Large intestine (tissue), 12 donors: ENCODE measurements at places on chromosomes 11 and 22.

GRCh38 chr11:1483445-1483961, 3.1 kb downstream of the MOB2 start:
- DNase-seq = no peak

DNA sequence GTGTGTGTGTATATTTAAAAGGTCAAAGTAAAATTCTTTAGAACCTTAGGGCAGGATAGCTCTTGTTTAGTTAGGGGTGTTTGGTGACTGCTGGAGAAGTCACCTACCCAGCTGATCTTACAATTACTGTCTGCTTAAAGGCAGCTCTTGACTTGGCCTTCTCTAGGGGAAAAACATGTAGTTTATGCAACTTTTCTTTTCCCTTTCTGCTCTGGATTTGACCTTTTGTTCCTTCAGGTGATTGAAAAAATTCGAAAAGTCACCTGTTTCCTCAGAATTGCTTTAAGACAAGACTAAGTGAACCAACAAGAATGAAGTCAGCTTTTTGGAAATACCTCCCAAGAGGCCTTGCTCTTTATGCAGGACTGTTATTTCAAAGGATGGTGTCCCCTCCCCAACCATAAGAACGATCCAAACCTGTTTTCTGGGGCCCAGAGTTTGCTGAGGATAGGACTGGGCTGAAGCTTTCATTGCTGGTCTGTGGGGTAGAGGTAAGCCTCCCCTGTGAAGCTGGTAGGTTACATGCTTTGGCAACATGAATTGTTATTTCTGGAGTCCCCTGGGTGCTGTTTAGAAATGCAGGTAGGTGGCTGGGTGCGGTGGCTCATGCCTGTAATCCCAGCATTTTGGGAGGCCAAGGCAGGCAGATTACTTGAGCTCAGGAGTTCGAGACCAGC, 111.2 kb downstream of the PTPRJ start:
- no peak for DNase-seq

DNA sequence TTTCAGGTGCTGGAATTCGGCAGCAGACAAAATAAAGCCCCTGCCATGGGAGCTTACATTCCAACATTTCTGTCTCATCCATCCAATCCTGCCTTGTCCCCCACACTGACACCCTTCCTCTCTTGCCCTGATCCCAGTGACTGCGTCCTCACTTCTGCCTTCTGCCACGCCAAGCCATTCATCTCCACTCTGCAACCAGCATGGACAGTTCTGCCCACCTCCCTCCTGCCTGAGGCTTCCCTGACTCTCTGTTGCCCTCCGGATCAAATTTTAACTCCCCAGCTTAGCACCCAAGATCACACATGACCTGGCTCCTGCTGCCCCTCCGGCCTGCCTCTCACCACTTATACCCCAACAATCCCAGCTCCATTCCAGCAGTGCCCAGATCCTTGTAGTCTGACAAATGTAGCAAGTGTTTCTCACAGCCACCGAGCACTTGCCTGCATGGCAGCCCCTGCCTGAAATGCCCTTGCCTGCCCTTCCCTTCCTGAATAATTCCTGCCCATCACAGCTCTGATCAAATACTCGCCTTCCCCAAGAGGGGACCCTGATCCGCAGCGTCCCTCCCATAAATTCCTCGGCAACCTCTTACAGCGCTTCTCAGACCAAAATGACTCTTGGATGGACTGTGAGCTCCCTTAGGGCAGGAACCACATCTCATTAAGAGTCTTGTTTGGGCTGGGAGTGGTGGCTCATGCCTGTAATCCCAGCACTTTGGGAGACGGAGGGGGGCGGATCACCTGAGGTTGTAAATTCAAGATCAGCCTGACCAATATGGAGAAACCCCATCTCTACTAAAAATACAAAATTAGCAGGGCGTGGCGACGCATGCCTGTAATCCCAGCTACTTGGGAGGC, 2.3 kb downstream of the ACTN3 start:
- DNase-seq = no peak

DNA sequence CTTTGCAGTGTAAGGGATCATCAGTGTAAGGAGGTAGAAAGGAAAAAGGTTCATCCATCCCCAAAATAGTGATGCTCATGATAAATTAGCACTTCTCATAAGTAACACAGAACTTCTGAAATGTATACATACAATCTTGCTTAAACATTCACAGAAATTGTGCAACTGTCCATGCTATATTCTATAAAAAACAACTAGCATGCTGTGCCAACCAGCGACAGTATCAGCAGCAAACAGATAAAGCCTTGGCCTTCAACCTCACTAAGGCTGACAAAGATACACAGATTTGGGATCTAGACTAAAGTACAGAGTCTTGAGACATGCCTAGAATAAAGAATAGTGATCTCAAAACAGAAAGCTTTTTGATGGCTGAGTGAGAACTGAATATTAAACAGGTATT, 74.1 kb upstream of the CHRM4 start:
- peak; percentile 67 for DNase-seq

GRCh38 chr11:73980001-73980961, 2.4 kb downstream of the UCP2 start:
- DNase-seq = peak; percentile 85

DNA sequence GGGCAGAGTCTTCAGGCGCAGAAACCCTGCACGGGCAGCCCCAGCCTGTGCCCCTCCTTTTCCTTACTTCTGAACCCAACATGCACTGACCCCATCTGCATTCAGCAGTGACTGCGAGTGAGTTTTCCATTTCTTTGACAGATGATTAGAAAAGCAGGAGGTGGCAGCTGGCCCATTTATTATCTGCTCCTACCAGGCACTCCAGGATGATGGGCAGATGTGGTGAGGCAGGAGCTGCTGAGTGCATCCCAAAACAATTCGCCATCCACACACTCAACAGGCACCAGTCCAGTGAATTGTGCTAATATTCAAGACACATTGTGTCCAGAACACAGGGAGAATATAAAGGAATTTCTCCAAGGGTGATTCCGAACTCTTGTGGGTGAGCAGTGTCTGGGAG, 208.5 kb downstream of the TENM4 start:
- no peak for DNase-seq

- DNase-seq = no peak
Observed at GRCh38 chr22:27603800-27604144, 197.8 kb downstream of the MN1 start.

DNA sequence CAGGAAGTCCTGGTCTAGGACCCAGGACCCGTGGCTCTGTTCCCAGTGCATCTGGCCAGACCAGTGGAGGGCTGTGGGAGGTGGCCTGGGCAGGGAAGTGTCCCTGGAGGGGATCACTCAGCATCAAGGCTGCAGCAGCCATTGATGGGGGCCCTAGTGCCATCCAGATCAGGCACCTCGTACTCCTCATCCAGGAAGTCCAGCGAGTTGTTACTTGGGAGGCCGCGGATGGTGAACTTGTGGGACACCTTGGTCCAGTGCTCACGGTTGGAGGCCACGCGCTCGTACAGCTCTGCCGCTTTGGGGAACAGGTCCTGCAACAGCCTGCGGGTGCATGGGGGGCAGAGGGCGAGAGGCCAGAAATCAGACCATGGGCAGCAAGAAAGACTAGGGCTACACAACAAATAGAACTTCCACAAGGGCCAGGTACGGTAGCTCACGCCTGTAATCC, 96.9 kb downstream of the PDE2A start:
- no peak for DNase-seq

GRCh38 chr11:17407575-17407974, 19.1 kb upstream of the KCNJ11 start:
- no peak for DNase-seq

DNA sequence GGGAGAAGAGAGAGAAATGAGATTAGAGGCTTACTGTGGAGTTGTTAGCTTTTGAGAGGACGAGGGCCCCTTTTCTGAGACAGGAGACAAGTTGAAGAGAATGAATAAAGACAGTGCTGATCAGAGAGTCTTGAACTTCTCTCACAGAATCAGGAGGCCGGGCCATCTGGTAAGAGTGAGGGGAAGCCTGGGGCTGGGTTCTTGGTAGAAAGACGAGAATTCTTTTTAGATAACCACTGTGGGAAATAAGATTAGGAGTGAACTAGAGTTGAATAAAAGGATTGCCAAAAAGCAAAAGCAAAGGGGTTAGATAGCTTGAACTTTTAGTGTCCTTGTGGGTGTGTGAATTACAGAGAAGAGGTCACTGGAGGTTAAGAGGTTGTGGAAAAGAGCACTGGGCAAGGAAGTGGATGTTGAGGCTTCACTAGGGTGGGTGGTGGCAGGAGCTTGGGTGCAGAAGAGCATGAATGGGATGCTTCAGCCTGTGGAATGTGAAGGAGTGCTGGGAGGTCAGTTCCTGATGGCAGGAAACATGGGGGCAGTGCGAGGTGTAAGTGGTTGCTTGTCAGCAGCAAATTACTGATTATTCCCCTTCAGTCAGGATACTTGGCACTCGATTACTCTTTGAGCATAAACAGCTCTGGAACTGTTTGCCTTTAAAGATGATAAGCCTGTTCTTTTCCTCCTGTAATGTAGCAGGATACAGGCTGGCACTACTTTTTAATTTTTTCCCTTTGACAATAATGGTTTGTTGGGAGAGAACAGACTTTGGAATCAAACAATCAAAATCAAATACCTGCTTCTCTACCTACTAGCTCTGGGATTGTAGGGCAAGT, 98.3 kb downstream of the ARHGAP42 start:
- no peak for DNase-seq

- DNase-seq = no peak
Observed at GRCh38 chr11:16843294-16843693, 104.8 kb downstream of the C11orf58 start.

DNA sequence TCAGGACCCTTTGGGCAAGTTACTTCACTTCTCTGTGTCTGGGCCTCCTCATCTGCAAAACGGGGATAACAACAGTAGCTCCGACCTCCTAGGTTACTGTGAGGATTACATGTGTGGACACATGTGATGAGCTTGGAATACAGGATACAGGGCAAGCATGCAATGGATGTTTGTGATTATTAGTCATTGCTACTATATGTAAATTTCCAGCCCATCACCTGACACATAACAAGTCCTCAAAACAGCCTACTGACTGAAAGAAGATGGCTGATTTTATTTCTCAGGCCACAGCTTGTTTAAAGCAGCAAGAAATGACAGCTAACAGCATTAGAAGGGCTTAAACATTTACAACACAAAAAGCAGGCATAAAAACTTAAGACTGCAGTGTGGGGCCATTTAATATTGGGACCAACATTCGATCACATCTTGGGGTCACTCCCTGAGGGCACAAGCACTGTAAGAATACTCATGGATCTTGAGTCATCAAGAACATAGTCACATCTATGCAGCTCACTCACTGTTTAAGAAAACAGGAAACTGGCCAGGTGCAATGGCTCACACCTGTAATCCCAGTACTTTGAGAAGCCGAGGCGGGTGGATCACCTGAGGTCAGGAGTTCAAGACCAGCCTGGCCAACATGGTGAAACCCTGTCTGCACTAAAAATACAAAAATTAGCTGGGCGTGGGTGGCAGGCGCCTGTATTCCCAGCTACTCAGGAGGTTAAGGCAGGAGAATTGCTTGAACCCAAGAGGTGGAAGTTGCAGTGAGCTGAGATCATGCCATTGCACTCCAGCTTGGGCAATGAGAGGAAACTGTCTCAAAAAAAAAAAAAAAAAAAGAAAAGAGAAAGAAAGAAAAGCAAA, 49.5 kb downstream of the ABTB2 start:
- DNase-seq = no peak

- DNase-seq = no peak
Observed at GRCh38 chr11:125408311-125408711, 87.8 kb downstream of the FEZ1 start.

DNA sequence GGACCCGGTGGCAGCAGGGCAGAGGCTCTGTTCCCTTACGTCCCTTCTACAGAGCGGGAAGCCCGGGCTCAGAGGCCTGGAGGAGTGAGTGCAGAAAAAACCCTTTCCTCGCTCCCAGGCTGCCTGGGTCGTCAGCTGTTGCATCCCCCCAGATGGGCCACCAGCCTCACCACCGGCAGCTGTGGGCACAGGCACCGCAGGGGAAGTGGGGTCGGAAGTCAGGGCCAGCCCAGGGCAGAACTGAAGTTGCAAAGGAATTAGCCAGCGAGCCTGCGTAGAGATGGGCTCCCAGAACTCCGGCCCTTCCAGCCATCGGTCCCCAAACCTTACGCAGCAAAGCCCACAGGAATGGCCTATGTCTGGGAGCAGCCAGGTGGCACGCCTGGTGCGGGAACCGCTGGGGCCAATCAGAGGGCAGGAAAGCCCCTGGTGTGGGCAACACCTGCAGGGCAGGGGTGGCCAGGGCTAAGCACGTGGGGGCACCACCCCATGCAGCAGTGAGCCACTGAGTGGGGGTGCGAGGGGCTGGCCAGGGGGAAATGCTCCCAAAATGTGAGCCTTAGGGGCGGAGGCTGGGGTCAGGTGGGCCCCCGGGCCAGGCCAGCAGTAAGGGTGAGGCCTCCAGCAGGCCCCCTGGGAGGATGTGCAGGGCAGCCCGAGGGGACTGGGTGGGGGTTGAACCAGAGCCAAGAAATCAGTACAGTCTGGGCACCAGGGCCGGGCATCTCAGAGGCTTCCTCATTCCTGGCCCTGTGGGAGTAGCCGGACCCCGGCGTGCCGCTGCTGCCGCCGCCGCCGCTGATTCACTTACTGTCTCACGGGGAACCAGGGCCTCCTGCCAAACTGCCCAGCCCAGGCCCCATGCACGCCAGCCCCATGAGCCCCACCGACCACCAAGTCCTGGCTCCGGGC, 58.2 kb downstream of the WNT7B start:
- DNase-seq = no peak

DNA sequence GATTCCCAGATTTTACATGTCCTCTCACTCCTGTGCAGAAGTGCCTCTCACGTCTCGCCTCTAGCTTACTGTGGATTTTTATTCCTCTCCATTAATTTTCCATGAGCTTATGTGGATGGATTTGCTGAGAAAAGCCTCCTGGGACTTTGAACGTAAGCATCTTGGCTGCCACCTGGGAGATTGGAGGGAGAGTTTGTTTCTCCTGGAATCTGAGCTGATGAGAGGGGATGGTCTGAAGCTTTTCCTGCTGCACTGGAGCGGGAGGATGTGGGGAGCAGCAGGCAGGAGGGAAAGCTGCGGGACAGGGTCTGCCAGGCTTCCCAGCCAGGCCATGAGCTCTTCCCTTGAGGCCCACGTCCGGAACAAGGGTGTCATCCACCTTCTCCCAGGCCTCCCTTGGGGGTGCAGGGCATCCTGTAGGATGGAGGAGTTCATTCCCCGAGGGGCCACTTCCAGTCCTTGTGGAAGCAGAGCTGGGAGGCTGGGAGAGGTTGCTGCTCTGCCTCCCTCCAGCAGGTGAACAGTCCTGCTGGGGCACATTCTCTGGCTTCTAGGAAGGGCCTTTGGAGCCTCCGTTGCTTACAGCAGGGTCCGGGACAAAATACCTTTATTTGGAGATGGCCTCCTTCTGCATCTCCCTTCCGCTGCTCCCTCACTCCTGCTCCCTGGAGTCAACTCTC, 3.6 kb upstream of the SHANK2 start:
- DNase-seq = no peak

DNA sequence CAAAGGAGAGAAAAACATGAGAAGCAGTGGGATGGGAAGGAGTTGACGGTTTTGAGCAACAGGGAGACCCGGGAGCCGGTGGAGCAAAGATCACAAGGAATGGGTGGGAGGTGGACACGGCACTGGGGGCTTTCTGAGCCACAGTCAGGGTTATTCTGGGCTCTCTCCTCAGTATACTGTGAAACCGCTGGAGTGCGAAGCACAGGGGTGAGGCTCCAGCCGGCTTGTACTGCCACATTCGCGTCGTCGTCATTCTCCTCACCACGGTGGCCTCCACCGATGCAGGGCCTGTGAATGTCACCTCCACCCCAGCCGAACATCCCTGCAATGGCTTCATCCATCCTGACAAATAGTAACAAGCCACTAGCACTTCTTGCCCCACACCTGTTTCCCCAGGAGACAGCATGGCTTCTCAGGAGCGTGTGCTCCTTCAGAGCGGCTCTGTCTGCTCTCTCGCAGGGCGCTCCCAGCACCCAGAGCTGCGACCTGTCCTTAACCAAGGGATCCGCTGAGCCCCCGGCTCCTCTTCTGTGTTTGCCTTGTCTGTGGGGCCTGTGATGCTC, 1165.3 kb downstream of the TBC1D22A start:
- DNase-seq = no peak

GRCh38 chr11:121131656-121132055, 30.6 kb downstream of the TECTA start:
- no peak for DNase-seq
